Naive thymus-derived CD8-positive, alpha-beta T cell (primary cell): ENCODE measurements at places on chromosomes 5 and 9. TPM values are rescaled to one million over a fixed set of nuclear protein-coding genes. Genes with fewer than 3 reads are reported as not detected.

DNA sequence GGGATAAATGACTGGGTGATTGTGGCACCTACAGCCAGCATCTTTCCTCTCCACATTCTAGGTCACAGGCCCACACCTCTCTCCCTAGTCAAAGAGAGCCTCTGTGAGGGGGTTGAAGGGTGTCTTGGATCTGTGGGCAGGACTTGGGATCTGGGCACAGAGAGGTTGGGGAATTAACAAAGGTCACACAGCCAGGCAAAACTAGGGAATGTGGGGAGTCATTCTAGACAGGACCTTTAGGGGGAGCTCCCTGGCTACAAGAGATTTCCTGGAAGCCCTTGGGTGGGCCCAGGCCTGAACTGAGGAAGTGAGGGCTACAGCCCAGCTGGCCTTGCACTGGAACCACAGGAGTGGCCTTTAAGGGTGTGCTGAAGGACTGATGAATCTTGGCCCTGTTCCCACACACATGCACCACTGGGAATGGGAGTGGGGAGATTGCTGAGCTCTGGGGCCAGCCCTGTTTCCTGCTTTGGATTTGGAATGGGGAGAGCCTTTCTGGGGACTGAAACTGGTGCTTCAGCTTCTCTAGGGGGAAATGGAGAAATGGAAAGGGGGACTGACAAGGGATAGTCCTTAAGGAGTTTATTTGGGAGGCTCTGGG, 12.4 kb upstream of the CXXC5 start:
- peaks cover 28% of the 10 kb centered on the region for H3K4me1 ChIP-seq
- H3K27me3 ChIP-seq: no peaks in the 10 kb centered on the region
- H3K4me3 ChIP-seq: peak overlapping the region; percentile 71
- H3K27ac ChIP-seq: peak overlapping the region; percentile 78
- no peaks in the 10 kb centered on the region for H3K36me3 ChIP-seq

Gene C9orf50
- not detected for total RNA-seq

DNA sequence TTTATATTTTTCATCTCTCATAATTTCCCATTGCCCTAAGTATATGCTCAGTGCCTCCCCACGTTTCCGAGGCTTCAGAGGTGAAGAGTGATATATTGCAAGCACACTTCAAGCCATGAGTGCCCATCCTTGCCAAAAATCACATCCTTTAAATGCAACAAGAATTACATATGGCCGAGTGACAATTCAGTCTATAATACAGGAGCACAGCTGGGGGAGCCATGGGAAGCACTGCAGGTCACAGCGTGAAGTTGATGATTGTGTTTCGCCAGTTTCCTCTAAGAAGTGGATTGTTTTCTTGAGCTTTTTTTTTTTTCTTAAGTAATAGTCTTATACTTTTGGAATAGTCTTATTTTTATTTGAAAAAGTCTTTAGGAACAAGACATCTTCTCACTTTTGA, 61.1 kb downstream of the MTRR start:
- no peak overlapping the region for H3K4me3 ChIP-seq
- H3K4me1 ChIP-seq: no peaks in the 10 kb centered on the region
- no peaks in the 10 kb centered on the region for H3K36me3 ChIP-seq
- DNase-seq: no peak

DNA sequence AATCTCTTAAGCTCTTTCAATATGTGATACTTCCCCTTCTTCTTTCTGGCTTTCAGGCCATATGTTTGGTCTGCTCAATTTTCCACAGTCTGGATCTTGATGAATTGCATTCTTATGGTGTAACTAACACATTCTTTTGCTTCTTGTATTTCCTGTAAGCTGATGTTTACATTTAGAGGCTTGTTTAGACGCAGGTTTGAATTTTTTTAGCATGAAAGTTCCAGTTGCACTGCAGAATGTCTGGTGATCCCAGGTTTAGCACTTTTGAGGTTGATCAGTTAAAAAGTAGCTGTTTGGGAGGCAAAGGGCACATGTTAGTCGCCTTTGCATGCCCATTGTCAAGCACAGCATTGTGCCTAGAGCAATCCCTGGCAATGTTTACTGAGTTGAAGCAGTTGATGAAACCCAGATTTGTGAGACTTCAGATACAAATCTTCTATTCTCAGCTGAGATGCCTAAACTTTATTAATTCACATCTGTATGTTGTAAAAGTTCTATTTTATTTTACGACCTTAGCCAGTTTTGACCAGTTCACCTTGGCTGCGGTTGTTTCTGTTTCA, 59.6 kb upstream of the SPATA31C2 start:
- no peak overlapping the region for H3K27ac ChIP-seq
- peaks cover 26% of the 10 kb centered on the region for H3K27me3 ChIP-seq
- no peaks in the 10 kb centered on the region for H3K36me3 ChIP-seq
- no peak for DNase-seq

DNA sequence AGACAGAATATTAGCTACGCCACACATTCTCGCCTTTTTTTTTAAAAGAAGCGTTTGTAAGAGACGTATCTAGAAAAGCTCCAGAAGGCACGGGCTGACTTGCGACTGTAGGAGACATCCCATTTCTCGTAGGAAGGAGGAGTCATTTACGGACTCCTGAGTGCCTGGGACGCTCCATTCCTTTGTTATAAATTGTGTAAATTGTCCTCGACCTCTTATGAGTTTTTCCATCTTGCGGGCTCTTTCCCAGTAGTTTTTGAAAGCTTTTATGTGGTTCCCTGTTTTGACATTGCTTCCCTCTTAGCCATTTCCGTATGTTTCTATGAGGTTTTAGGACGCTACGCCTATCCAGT, 1.0 kb downstream of the RABL6 start:
- no peaks in the 10 kb centered on the region for H3K36me3 ChIP-seq
- peak overlapping the region; percentile 83 for H3K4me3 ChIP-seq
- no peak for DNase-seq
- H3K4me1 ChIP-seq: peaks cover 51% of the 10 kb centered on the region
- no peaks in the 10 kb centered on the region for H3K27me3 ChIP-seq

DNA sequence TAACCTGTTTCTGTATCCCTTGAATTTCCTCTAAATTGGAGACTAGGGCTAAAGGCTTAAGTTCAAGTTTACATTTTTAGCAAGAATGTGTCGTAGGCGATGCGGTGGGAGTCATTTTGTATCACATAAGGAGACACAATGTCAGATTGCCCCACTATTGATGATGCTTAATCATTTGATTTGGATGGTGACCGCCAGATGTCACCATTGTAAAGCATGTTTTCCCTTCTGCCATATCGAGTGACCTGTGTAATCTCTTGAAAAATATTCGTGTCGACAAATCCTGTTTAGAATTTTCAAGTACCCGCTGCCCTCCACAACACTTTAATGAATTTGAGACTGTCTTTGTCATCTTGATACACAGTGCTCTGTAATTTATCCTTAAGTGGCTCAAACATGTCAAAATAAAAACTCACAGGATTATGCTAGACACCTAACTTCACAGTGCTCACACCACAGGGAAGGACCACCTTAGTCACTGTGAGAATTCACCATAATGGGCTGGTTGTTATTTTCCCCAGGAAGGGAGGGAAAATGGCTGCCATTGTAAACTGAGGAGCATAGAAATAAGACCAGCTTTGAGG, 34.5 kb upstream of the SLC46A2 start:
- H3K36me3 ChIP-seq: no peaks in the 10 kb centered on the region
- H3K4me1 ChIP-seq: no peaks in the 10 kb centered on the region
- peaks cover 18% of the 10 kb centered on the region for H3K27me3 ChIP-seq

Gene SLIT3
- not detected for total RNA-seq

Gene FOXD4L4
- total RNA-seq: 0.42 TPM

DNA sequence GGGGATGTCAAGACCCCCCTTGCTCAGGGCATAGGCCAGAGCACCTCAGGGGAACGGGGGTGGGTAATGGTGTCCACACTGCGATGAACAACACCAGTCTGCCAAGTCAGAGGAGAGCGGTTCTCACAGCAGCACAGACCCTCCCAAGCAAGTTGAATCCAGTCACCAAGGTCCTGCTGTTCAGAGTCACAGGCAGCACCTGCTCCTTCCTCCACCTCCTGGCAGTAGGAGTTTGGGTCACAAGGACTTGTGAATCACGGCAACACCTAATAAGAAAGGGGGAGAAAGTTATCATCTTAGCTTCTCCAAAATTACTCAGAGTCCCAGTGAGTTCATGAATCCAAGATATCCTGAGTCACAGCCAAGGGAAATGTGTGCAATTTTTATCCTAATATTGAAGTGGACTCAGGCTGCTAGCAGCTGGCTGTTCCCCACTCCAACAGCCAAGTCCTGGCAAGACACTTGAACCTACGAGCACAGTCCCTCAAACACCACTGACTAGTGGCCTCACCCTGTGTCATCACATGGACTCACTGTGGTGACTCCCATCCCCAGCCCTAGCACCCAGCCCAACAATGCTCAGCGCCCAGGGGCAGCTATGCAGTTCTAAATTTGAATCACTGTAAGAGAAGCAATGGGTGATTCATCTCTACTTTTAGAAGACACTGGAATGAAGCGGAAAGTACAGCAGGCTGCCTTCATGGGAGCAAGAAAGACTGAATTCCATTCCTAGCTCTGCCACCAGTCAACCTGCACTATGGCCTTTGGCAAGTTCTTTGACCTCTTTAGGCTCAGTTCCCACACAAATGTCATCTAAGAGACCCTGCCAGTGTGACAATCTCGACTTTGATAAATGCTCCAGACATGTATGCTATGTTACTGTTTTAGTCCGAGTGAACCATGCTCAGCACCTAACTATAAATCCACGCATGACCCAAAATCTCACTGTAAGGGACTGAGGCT, 113.7 kb downstream of the KLHL3 start:
- H3K27ac ChIP-seq: no peak overlapping the region
- no peak for DNase-seq
- H3K36me3 ChIP-seq: peaks cover 84% of the 10 kb centered on the region
- no peak overlapping the region for H3K4me3 ChIP-seq
- no peaks in the 10 kb centered on the region for H3K27me3 ChIP-seq

Gene HRCT1
- total RNA-seq: not detected

GRCh38 chr5:140561753-140562523, 2.5 kb downstream of the APBB3 start:
- H3K4me1 ChIP-seq: peaks cover 51% of the 10 kb centered on the region
- DNase-seq: no peak
- H3K4me3 ChIP-seq: no peak overlapping the region
- no peaks in the 10 kb centered on the region for H3K27me3 ChIP-seq
- H3K27ac ChIP-seq: no peak overlapping the region

Gene OR1J2
- not detected for total RNA-seq

- H3K36me3 ChIP-seq: no peaks in the 10 kb centered on the region
- no peaks in the 10 kb centered on the region for H3K4me1 ChIP-seq
- no peak overlapping the region for H3K4me3 ChIP-seq
- H3K27me3 ChIP-seq: peaks cover 3% of the 10 kb centered on the region
- no peak overlapping the region for H3K27ac ChIP-seq
- DNase-seq: no peak
These were observed 288.1 kb downstream of the GADD45G start for GRCh38 chr9:89892920-89893319.

Gene TSSK1B
- total RNA-seq: not detected

Gene ANKHD1
- 235 TPM for total RNA-seq

Gene OTP
- total RNA-seq: not detected

Gene GFI1B
- not detected for total RNA-seq

- H3K4me3 ChIP-seq: no peak overlapping the region
- no peak overlapping the region for H3K27ac ChIP-seq
- no peak for DNase-seq
- no peaks in the 10 kb centered on the region for H3K36me3 ChIP-seq
- no peaks in the 10 kb centered on the region for H3K4me1 ChIP-seq
These were observed 41.0 kb downstream of the RNF180 start for GRCh38 chr5:64206653-64207052.

GRCh38 chr5:117794847-117795246, 1193.5 kb downstream of the DTWD2 start:
- H3K4me1 ChIP-seq: no peaks in the 10 kb centered on the region
- no peak overlapping the region for H3K27ac ChIP-seq
- H3K36me3 ChIP-seq: no peaks in the 10 kb centered on the region
- H3K27me3 ChIP-seq: no peaks in the 10 kb centered on the region

Gene SOWAHA
- not detected for total RNA-seq

GRCh38 chr5:134143944-134144941, 29.8 kb downstream of the TCF7 start:
- H3K27ac ChIP-seq: peak overlapping the region; percentile 77
- H3K4me1 ChIP-seq: peaks cover 37% of the 10 kb centered on the region
- DNase-seq: no peak
- H3K27me3 ChIP-seq: no peaks in the 10 kb centered on the region
- no peak overlapping the region for H3K4me3 ChIP-seq

DNA sequence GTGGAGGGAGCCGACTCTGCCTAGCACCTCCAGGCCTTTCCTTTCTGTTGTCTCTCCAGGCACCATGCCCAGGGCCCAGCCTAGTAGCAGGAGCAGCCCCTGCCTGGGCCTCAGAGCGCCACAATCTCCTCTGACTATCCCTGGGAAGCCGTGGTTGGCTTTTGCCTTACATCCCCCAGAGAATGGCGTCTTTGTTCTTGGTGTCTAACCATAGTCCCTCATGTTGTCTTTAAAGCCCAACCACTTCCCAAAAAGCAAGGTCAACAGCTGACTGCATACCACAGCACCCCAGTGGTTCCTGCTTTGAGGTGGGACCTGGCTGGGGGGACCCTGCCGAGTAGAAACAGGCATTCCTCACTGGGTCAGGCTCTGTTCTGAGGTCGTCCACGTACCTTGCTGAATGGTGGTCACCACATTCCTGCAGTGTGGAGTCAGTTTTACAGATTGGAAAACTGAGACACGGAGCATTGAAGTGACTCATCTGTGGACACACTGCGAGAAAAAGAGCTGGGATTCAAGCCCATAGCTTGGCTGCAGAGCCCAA, 13.7 kb upstream of the CERCAM start:
- H3K36me3 ChIP-seq: no peaks in the 10 kb centered on the region
- peaks cover 22% of the 10 kb centered on the region for H3K27me3 ChIP-seq
- no peak for DNase-seq
